ENCODE measurements at places on chromosomes 3 and 15.

- no peak for DNase-seq
Observed at GRCh38 chr3:4426782-4427344, 40.2 kb downstream of the SUMF1 start.

DNA sequence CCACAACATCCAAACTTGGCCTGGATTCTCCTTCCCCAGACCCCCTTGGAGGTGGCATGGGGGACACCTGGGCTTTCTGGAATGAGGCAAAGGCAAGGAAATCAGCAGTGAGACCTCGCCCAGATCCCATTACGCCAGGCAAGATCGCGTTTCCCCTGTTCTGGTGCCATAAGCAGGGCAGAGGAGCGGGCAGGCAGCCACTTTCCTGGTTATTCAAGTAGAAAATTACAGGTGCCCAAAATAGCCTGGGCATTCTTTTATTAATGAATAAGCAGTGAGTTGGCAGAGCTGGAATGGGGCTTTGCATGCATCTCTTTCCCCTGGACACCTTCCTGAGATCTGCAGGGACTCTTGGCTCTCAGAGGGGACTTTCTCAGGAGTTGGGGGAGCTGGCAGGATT lies 31.5 kb upstream of the FAM107A start:
- no peak for DNase-seq

DNA sequence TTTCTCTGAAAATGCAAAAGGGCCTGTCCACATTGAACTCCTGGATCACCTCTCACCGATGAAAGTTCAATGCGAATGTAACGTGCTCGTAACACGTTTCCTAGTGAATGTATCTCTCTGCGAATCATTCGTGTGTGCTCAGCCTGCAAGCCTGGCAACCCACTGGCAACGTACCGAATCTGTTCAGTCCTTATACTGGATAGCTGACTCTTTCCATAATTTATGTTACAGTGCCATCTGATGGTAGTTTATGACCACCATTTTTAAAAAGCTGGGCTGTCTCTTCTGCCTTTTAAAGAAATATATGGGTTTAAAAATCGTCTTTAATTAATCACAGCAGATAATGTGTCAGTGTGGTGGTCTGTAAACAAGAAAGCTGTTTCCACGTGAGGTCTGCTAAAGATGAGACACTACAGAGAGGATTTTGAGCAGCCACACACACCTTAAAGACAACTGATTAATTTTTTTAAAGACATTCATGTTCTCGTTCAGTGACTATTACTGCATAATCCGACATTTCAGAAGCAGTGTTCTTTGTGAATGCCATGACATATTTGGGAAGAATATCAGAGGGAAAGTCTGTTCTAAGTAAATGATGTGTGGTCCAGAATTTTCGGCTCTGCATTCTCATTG lies 69.4 kb upstream of the FOXP1 start:
- DNase-seq, result peak; percentile 3

GRCh38 chr3:165895919-165896318 lies 58.7 kb upstream of the BCHE start:
- no peak for DNase-seq

DNA sequence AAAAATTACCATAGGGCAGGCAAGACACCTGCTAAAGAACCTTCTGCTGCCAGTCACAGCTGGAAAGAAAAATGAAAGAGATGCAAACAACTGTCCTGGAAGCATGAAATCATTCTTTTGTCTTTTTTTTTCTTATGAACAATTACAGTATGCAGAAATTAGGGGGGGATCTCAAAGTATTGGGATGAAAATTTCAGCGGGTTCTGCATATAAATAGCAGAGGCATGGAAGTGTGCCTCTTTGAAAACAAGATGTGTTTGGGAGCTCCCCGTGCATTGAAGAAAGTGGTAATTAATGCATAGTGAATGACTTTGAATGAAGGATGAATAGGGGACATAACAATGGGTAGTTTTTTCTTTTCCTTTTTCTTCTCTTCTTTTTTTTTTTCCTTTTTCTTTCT lies 431.2 kb downstream of the SOX2 start:
- DNase-seq, result no peak

GRCh38 chr15:23762026-23762425 lies 74.9 kb upstream of the NDN start:
- no peak for DNase-seq

DNA sequence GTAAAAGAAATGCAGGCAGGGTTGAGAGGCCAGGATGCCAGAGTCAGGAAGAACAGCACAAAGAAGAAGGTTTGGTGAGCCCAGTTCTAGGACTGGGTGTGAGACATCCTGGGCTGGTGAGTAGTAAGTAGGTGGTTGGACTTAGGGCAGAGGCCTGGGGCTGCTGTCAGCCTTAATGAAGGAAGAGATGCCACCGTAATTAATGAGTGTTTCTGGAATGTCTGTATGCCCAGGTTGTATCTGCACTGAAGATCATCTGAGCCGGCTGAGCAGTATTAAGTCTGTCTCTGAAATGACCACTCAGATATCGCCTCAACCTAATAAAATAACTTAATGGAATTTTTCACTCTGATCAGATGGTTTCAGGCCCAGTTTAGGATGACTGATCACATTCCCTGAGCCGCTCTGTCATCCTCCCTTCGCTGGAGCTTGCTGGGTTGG lies 532.9 kb upstream of the IL12A start:
- no peak for DNase-seq

GRCh38 chr3:101038393-101038792 lies 45.2 kb upstream of the ABI3BP start:
- DNase-seq, result no peak

DNA sequence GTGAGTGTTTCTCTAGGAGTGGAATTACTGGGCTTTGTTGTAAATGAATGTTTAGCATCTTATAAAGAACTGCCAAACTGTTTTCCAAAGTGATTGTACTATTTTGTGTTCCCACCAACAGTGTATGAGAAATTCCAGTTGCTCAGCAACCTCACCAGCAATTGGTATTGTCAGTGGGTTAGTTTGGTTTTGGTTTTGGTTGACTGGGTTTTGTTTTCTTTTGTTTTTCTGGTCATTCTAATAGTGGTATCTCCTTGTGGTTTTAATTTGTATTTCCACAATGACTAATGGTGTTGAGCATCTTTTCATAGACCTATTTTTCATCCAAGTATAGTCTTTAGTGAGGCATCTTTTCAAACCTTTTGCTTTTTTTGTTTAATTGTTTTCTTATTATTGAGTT lies 27.1 kb downstream of the FILIP1L start:
- DNase-seq, result no peak

- DNase-seq, result no peak
Observed at GRCh38 chr3:149783576-149783975, 8.8 kb downstream of the ANKUB1 start.

Measured in activated T-cell treated with anti-CD3 and anti-CD28 coated beads for 24 hours (primary cell).